ENCODE measurements at places on chromosomes 6 and 20. TPM values are rescaled to one million over a fixed set of nuclear protein-coding genes. Genes with fewer than 3 reads are reported as not detected.

- DNase-seq: no peak
These were observed 191.2 kb downstream of the MANEA start for GRCh38 chr6:95768539-95768938.

Gene CALHM4
- not detected for total RNA-seq

Gene SEMG2
- not detected for total RNA-seq

Gene CCM2L
- 0.14 TPM for total RNA-seq

DNA sequence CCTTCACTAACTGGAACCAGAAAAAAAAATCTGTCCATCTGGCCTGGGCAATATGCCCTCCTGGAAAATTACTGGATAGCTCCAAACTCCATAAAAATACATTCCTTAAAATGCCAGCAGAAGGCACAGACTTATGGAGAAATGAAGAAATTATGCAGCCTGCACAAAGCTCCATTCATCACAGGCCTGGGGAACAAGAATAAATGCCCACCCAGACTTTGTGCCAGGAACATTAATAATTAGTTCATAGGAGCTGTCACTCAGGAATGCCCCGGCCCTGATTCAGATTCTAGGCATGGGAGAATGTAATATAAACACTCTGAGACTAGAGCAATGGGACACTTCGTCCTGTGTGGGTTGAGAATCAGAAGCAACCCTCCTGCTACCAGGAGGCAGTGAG is 199.3 kb downstream of the OTOR start:
- DNase-seq: no peak

GRCh38 chr6:29451471-29452193 is 5.2 kb downstream of the OR11A1 start:
- DNase-seq: no peak

- no peak for DNase-seq
These were observed 19.0 kb upstream of the SNRPB2 start for GRCh38 chr20:16710781-16711180.

- DNase-seq: no peak
These were observed 39.5 kb downstream of the BCKDHB start for GRCh38 chr6:80145921-80146320.

GRCh38 chr20:40771848-40772511 is 82.9 kb upstream of the MAFB start:
- DNase-seq: no peak

DNA sequence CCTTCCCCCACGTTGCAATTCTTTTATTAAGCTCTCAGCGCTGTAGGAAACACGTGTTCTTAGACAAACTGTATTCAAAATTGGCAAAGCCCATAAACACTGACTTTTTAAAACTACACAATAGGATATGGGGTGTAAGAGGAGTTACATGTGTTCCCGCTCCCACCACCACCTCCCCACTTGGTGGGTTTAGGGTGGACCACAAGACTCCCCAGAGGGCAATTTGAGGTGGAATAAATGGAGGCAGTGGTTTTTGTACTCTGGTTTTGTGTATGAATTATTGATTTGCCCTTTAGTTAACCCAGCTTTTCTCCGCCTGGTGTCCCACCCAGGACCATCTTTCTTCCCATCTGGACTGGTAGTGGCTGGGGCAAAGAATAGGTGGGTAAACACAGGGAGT is 3.7 kb downstream of the UQCC2 start:
- no peak for DNase-seq

DNA sequence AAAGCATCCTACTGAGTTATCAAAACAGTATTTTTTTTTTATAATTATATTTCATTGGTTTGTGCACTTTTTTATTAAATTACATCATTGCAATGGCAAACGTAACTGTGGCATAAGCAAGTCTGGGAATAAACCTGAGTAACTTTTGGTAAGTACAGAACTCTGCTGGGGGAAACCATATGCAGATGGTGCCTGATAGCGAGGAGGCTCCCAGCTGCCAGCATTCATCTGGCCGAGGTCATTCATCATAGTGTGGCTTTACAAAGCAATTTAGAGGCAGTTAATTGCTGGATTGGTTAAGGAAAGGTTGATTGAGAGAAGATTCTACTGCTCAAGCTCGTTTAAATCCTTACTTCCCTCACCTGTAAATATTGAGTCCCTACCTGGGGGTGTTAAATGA is 52.6 kb downstream of the HECA start:
- DNase-seq: no peak

- no peak for DNase-seq
These were observed 94.7 kb upstream of the PLCB4 start for GRCh38 chr20:8974009-8974708.

Gene CTAGE9
- not detected for total RNA-seq

GRCh38 chr20:2986466-2986865 is 57.0 kb upstream of the GNRH2 start:
- no peak for DNase-seq

GRCh38 chr6:16544521-16544920 is 216.7 kb downstream of the ATXN1 start:
- no peak for DNase-seq

- DNase-seq: no peak
These were observed 43.8 kb downstream of the ADAT2 start for GRCh38 chr6:143406673-143407072.
